Stimulated activated CD8-positive, alpha-beta memory T cell treated with anti-CD3 and anti-CD28 coated beads, Interleukin-2, amount 100 ng/mL, for 1 hour (primary cell): ENCODE measurements at places on chromosomes 7 and 10.

- no peak for DNase-seq
These were observed 483.9 kb upstream of the AUTS2 start for GRCh38 chr7:69114374-69114773.

GRCh38 chr10:125692196-125692595 is 9.2 kb upstream of the TEX36 start:
- DNase-seq = no peak

DNA sequence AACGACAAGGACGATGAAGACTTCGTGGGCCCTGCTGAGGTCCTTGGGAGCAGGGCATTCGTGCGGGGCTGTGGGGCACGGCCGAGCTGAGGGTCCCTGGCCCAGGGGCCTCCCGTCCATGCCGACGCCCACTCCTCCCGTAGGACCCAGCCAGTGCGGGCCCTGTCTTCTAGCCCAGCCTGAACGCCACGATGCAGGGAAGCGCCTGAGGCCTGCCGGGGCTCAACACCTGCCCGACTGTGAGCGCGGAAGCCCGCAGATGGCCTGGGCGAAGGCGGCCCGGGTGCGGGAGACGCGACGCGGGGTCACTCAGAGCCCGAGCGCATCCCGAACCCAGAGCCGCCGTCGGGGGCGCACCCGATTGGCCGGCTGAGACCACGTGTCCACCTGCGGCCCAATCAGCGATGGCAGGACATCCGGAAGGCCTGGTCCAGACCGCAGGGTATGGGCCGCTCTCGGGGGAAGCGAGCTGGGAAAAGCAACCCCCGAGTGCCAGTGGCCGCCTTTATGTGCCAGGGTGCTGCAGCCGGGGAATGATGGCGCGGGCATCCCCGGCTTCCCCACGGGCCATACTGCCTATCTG is 151.0 kb downstream of the NRF1 start:
- DNase-seq = no peak

GRCh38 chr7:36969376-36969775 is 245.1 kb upstream of the AOAH start:
- DNase-seq = no peak

GRCh38 chr7:7966141-7966734 is 2.4 kb upstream of the GLCCI1 start:
- no peak for DNase-seq

DNA sequence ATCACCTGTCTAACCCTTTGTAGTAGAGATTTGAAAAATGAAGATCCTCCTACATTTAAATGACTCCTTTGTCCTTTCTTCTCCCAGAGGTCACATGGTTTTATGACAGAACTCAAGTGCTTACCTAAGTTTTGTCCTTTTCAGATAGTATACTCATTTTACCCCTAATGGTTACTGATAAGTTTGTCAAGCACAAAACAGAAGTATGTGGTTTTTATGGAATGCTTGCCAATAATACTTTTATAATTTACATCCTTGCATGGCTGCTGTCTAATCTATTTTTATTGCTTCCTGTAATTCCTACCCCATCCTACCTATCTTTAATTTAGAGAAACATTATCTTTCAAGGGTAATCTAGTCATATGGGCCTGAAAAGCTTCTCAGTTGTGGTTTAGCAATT is 37.5 kb downstream of the HELLS start:
- no peak for DNase-seq

- no peak for DNase-seq
These were observed 54.4 kb downstream of the ZNF503 start for GRCh38 chr10:75347186-75347585.

GRCh38 chr10:113430634-113431397 is 122.0 kb upstream of the HABP2 start:
- DNase-seq = no peak

GRCh38 chr7:142891490-142892082 is 6.0 kb upstream of the TRPV6 start:
- no peak for DNase-seq

- DNase-seq = no peak
These were observed 280.5 kb upstream of the SP8 start for GRCh38 chr7:21067216-21067615.

- DNase-seq = no peak
These were observed 50.0 kb downstream of the JMJD1C start for GRCh38 chr10:63415640-63416244.

- no peak for DNase-seq
These were observed 6.9 kb upstream of the LDB3 start for GRCh38 chr10:86661161-86662025.

GRCh38 chr7:100959894-100960293 is 9.5 kb upstream of the MUC12 start:
- no peak for DNase-seq

DNA sequence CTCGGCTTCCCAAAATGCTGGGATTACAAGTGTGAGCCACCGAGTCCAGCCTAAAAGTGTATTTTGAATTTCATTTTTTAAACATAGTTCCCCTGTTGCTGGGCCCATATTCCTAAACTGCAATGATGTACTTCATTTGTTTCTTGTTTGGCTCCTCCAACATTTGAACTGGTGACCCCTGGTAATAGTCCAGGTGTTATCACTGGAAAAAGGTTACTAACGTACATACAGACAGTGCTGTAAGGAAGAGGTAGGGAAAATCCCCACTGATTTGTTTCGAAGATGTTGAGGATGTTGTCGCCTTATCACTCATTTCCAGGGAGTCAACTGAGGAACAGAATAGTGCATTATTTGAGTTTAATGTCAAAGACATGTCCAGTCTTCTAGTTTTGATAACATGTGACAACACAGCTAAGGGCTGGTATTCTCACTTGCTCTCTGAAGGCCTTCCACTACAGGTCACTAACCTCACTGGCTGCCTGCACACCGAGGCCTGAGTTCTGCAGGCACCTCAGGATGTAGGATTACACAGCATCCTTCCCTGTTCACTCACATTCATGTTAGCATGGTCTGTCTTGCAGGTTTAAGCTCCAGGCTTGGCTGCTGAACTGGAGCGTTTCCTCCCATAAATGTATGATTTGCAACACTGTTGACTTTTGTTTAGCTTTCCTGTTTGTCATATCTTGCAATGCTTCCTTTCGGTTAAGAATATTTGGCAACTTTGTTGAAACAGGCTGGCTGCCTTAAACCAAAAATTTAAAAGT is 362.8 kb downstream of the INHBA start:
- no peak for DNase-seq

- no peak for DNase-seq
These were observed 58.5 kb upstream of the MKX start for GRCh38 chr10:27804136-27804535.

GRCh38 chr10:31123946-31124345 is 92.3 kb upstream of the ZNF438 start:
- no peak for DNase-seq

GRCh38 chr7:54469740-54470139 is 72.4 kb upstream of the VSTM2A start:
- DNase-seq = no peak

GRCh38 chr7:147547252-147547897 is 1043.2 kb upstream of the C7orf33 start:
- DNase-seq = no peak

DNA sequence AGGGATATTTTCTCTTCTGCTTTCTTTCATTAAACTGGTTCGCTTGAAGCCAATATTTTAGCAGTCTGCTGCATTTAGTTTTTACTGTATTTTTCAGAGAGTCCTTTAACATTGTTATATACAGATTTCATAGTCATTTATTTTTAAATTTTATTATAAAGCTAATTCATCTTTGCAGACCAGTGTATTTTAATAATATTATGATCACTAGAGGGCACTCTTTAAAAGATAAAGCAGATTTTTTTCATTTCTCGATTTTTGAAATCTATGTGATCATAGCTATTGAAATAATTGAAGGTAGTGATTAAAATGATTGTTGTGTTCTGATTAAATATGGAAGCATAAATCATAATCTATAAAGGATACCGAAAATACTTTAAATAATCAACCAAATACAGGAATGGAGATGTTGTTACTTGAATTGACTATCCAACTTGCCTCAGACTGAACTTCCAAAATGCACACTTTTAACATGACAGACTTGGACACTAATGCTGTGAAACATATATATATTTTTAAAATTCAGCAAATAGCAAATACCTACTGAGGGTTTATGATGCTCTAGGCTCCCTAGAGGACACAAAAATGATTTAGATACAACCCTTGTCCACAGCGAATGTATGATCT is 35.2 kb downstream of the ST7 start:
- no peak for DNase-seq

DNA sequence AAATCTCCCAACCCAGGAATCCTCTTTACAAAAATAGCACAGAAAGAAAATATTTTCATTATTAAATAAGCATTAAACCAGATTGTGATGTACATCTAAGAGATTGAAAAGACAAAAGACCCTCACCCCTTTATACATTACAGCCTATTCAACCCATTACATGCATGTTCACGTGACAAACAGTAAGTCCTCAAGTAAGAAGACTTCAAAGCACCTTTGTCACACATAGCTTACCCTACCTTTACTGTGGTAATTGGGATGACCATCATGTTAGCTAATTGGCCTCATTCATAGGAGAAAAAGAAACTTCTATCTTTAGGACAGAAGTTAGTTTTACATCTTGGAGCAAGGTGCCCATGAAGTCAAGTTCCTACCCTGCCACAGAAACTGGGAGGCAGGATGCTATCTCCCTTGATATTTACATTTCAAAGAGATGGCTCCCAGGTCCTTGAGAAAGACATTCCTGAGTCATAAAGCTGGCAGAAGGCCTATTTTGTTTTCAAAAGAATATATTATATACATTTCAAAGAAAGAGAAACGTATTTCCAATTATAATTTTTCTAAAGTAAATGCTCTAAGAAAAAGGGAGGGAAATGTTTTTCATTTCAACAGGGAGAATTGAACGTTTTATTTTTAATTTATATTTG is 48.1 kb downstream of the GNAI1 start:
- no peak for DNase-seq

DNA sequence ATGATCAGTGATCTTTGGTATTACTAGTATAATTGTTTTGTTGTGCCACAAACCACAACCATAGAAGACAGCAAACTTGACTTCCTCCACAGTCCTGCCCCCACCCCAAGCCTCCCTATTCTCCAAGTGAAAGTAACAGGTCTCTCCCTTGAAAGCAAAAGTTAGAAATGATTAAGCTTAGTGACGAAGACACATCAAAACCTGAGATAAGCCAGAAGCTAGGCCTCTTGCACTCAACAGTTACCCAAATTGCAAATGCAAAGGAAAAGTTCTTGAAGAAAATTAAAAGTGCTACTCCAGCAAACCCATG is 7.5 kb downstream of the SAR1A start:
- DNase-seq = no peak

- no peak for DNase-seq
These were observed 259.2 kb downstream of the HDAC9 start for GRCh38 chr7:18754766-18755165.

- no peak for DNase-seq
These were observed 31.0 kb downstream of the SBDS start for GRCh38 chr7:66964411-66964810.

DNA sequence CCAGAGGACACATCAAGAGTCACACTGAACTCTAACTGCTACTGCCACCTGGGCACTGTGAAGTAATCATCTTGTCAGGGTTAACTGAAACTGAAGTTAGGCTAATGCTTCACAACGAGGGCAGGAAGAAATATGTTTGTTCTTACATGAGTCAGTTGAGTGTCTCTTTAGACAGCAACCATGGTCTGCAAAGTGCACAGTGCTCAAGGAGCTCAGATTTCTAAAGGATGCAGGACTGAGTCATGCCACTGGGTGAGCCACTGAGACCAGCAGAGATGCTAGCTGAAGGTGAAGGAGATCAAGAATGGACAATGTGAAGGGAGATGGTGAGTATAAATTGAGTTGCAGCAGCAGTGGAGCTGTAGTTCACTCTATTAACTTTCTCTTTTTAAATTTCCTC is 76.0 kb upstream of the CTTNBP2 start:
- no peak for DNase-seq

DNA sequence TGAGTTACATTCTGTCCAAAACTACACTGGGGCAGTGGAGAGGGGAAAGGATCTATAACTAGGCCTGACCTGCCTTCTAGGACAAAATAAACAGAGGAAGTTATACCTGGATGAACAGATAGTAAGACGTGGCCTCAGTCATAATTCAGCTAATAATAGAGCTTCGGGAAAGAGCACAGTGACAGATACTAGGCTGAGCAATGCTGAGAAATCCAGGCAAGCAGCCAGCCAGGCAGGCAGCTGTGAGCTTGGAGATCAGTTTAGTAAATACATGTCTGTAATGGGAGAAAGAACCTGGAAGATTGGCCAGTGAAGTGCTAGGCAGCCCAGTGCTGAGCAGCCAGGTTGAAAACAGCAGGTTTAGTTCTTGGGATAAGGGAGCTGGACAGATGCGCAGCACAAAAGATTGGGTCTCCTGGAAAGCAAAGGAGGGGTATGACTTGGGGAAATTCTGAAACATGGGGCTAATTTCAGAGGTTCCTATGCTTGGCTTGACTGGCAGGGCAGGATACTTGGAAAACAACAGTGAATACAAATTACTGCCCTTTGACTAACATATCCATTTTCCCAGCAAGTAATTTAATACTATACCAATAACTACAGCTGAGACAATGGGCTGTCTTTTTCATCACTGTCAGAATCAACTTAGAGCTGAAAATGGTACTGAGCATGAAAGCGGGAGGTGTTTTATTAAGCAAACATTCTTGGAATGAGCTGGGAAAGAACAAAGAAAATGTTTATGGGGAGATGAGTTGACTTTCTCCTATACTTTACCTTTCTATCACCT is 140.8 kb downstream of the DGKB start:
- no peak for DNase-seq
